ENCODE measurements at places on chromosomes 3 and 15.

DNA sequence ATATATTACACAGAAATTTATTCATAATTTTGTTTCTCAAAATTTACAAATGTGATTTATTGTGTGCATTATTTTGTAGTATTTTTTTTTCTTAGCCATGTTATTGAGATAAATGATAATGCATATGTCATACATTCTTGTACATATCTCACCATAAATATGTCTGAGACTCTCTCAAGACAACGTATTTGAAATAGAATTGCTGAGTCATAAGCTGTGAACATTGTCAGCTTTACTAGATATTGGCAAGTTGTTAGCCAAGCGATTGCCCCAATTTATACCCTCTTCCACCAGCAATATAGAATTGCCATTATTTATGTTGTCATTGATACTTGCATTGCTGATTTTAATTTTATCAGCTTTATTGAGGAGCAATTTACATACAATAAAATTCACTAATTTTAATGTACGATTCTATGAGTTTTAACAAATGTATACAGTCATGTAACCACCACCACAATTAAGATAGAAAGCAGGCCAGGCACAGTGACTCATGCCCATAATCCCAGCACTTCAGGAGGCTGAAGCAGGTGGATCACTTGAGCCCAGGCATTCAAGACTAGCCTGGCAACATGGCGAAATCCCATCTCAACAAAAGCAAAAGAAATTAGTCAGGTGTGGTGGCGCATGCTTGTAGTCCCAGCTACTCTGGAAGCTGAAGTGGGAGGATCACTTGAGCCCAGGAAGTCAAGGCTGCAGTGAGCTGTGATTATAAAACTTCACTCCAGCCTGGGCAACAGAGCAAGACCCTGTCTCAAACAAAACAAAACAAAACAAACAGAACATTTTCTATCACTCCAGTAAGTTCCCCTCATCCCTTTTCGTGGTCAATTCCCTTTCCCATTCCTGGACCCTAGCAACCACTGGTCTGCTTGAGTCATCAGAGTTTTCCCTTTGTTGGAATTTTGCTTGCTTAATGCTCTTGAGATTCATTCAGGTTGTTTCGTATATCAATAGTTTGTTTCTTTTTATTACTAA is 373.1 kb downstream of the MFSD1 start:
- no peak for DNase-seq

GRCh38 chr3:127714125-127714571 is 41.4 kb downstream of the ABTB1 start:
- DNase-seq, result no peak

- DNase-seq, result no peak
These were observed 1.1 kb downstream of the HEG1 start for GRCh38 chr3:125054449-125055329.

GRCh38 chr3:175215833-175216232 is 356.7 kb downstream of the NAALADL2 start:
- no peak for DNase-seq

- no peak for DNase-seq
These were observed 25.4 kb downstream of the ADPGK start for GRCh38 chr15:72758182-72758581.

- no peak for DNase-seq
These were observed 14.0 kb downstream of the ITPR1 start for GRCh38 chr3:4507024-4507596.

DNA sequence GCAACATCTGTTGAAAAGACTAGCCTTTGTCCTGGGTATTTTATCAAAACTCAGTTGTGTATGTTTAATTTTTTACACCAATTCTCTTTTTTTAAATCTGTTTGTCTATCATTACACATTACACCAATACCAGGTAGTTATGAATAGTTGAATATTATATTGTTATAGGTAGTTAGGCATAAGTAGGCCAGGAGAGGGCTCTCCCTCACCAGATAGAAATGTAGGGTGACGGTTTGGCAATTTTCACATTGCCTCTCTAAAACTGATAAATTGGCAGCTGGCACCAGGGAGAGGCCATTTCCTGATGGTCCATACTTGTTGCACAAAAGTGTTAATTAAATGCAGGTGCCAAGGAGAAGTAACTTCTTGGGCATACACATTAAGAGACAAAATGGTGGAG is 483.1 kb upstream of the EPHA6 start:
- DNase-seq, result no peak

DNA sequence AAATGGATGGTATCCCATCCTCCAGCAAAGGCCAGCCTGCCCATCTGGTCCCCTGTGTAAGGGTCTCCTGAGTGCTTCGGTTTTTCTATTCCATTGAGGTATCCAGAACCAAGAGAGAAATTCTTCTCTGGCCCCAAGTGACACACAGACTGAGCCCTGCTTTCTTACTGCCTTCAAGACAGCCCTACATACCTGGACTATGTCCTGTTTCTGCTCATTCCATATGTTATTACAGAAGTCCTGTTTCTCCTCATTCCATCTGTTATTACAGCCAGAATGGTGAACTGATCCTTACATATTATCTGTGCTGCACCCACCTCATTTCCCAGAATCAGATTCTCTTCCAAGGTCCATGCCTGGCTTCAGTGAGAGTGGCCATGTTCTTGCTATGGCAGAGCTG is 115.2 kb downstream of the DCLK3 start:
- no peak for DNase-seq

DNA sequence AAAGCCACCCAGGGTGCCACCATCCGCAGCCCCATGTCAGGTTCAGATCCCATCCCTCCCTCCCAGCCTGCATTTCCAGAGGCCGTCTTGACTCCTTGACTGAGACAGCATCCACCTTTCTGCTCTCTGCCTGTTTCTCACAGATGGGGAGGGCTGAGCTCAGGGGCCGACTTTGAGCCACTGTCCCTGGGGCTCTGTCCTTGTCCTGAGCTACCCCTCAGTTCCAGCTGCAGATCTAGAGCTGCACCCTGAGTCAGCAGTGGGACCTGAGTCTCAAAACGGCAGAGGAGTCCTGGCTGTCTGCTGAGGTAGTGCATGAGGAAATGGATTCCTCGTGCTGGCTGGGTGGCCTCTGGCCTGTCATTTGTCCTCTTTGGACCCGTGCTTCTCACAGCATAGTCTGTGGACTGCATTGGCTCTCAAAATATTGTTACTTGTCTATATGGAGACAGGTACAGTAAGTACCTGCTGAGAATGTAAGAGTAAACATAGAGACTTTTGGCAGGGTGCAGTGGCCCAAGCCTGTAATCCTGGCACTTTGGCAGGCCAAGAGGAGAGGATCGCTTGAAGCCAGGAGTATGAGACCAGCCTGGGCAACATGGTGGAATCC is 22.3 kb downstream of the RPLP1 start:
- no peak for DNase-seq

DNA sequence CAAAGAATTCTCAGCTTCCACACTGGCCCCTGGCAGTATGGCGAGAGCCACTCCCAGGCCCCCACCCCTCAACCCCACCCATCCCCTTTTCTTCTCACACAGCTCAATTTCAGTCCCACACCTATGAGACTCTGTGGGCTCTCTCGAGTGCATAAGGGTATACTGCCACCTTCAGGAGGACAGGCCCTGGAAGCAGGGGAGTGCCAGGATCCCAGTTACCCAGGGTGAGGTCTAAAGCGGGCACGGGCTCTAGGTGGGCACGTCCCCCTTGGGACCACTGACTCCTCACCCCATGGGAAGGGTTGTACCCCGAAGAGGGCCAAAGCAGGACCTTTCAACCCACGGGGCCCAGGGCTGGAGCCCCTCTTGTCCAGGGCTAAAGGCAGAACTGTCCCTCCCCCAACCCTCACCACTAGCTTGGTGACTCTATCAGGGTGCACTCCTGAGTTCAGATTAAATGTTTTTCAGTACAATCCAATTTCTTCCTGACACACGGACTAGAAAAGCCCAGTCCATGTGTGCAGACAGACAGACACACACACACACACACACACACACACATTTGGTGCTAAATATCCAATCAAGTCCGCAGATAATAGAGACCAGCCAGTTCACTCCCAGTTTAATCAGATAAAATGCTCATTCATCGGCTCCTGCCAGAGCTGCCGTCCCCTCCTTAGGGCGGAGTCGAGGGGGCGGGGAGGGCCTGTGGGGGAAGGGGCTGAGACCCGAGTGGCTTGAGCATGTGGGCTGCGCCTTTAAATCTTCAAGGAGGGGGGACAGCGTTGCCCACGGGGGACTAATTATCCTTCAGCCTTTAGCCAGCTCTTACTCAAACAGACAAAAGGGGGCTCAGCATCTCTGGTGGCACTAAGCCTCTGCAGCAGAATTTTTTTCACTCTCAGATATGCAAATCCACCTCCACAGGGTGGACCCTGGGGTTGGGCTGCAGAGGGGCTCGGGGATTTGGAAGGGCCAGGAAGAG is 59.3 kb downstream of the CYP11A1 start:
- peak; percentile 21 for DNase-seq

DNA sequence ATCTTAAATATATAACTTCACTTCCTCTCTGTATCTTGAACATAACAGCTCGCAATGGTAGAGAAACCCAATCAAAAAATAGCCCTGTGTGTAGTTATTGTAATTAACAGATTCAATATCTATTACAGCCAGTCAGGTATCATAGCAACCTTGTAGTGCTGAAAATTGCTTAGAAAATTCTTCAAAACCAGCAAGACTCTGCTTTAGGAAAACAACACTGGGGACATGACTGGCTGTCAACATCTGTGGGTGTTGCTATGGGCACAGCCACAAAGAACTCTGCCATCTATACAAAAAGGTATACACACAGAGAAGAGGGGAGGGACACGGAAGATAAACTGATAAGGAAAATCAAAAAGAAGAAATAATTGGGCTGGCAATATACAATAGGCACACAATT is 101.2 kb downstream of the WDR72 start:
- no peak for DNase-seq

GRCh38 chr3:191357909-191358308 is 27.6 kb upstream of the UTS2B start:
- DNase-seq, result no peak

DNA sequence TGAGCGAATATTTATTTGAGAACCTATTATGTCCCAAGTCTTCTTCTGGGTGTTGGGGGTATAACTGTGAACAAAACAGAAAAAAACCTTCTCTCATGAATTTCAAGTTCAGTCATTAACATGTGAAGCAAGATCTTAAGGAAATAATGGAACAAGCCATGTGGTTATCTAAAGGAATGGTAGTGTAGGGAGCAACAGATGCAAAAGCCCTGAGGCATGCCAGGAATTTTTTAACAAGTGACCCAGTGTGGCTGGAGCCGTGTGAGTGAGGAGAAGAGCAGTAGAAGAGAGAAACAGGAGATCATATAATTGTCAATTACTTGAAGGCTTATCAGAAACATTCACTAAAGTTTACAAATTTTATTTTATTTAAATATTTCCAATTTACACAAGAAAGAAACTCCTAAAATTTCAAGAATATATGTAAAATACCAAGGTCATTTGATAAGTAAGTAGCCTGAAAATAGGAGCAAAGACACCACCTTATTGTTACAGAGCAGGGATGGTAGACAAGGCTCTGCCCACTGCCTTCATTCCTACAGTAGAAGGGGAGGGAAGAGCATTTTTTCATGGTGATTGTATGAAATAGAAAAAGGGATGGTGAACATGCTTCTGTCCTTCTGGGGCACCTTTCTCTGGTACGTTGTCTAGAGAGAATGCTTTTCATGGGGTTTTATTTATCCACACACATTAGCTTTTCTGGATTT is 345.1 kb downstream of the PLOD2 start:
- DNase-seq, result no peak

GRCh38 chr3:180646187-180646790 is 33.0 kb downstream of the CCDC39 start:
- DNase-seq, result no peak

GRCh38 chr15:63942486-63943365 is 103.6 kb downstream of the DAPK2 start:
- no peak for DNase-seq

- peak; percentile 94 for DNase-seq
These were observed 37.5 kb downstream of the RYK start for GRCh38 chr3:134212967-134213665.

DNA sequence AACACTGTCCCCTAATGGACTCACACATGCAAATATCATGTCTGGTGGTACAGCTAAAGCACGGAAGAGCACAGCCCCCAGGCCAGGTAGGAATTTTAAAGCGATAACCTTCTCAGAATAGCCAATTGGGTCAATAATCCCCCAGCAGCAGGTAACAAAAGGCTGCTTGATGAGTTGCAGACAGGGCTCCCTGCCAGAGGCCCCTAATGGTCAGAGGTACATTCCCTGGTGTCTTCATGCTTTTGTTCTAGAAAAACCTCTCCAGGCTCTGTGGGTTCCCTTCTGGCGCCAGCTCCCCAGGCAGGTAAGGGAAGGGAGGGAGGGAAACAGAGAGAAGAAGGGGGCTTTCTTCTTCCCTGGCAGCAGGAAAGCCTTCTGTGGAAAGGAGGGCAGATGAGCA is 43.4 kb upstream of the PRTG start:
- no peak for DNase-seq

DNA sequence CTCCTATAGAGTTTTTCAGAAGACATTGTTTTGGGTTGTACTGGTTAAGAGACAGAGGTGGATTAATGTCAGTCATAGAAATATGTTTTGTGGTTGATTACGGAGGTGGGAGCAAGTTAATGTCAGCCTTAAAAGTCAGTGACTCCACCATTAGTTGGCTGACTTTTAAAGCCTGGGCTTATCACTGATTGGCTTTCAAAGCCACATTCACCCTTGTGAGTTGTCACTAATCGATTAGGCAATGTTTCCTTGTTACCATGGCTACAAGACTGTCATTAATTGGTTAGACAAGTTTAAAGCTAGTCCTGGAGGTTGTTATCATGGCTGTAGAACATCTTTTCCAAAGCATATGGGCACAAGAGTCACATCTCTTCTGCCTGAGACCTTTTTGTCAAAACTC is 73.0 kb downstream of the NEO1 start:
- DNase-seq, result no peak

- peak; percentile 35 for DNase-seq
These were observed 4.6 kb upstream of the TBL1XR1 start for GRCh38 chr3:177201700-177202397.

GRCh38 chr15:23565395-23566070 is at the start of gene MKRN3:
MKRN3 (plus strand) TSS chr15:23565674; CDS start chr15:23565783, 109 bp downstream.
- no peak for DNase-seq

- no peak for DNase-seq
These were observed 22.8 kb downstream of the EHD4 start for GRCh38 chr15:41949401-41950126.

- peak; percentile 53 for DNase-seq
These were observed 34.3 kb downstream of the IRAK2 start for GRCh38 chr3:10198761-10199649.

GRCh38 chr15:65981837-65982626 is 112.7 kb downstream of the RAB11A start:
- no peak for DNase-seq

GRCh38 chr15:78130466-78131294 is 565 bp downstream of the CIB2 start:
- DNase-seq, result no peak

Measured in stimulated activated CD4-positive, alpha-beta T cell treated with anti-CD3 and anti-CD28 coated beads, Interleukin-2, amount 100 ng/mL, for 48 hours (primary cell).